ENCODE measurements at places on chromosomes 1 and 21.

DNA sequence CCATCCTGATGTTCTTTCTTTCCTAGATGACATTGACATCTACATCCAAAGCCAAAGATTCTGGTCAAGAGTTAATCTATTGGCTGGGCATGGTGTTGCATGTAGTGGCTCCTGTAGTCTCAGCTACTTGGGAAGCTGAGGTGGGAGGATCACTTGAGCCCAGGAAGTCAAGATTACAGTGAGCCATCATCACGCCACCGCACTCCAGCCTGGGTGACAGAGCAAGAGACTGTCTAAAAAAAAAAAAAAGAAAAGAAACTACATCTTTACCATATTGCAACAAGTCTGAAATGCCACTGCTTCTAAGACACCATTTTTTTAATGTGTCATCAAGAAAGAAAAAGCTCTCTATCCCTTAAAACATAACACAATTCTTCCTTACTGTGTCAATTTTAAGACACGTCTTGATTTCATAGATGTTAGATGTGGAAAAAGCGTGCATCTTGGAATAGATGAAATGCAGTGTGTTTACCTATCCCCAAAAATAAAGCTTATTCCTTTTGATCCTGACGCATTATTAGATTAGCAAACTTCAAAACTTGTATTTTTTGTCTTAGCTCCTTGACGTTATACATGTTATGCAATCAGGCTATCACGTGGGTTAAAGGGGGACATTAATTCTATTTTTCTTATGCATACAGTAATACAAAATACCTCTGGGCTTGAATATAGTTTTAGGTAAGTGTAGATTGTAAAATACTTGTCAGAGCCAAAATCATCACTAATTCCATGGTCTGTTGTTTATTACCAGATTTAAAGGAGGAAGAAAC lies 46.3 kb downstream of the ELAPOR1 start:
- no peak for DNase-seq

GRCh38 chr1:211734791-211735190 lies 59.4 kb upstream of the NEK2 start:
- DNase-seq, result peak; percentile 34

GRCh38 chr1:215872658-215873057 lies 305.6 kb downstream of the KCTD3 start:
- DNase-seq, result no peak

DNA sequence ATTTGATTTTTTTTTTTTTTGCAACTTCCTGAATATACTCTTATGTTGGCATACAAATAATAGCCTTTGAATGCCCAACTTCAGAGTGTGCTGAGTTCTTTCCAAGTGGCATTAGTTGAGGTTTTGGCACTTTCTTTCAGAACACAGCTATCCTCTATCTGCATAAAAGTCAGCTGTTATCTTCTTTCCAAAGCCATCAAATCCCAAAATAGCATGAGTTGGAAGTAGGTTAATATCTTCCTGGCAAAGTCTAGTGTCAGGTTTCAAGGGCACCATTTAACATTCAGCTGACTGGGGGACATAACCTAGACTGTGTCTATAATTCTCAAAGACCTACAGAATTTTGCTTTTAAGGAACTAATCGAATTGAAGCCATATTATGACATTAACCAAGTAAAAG lies 223.9 kb downstream of the PLPP3 start:
- peak; percentile 25 for DNase-seq

- DNase-seq, result no peak
These were observed at the start of gene GJA4 for GRCh38 chr1:34792868-34793727. GJA4 (plus strand) TSS chr1:34792999; CDS start chr1:34794214, 1,215 bp downstream.

- DNase-seq, result no peak
These were observed 92.8 kb upstream of the CHRM3 start for GRCh38 chr1:239293350-239294110.

DNA sequence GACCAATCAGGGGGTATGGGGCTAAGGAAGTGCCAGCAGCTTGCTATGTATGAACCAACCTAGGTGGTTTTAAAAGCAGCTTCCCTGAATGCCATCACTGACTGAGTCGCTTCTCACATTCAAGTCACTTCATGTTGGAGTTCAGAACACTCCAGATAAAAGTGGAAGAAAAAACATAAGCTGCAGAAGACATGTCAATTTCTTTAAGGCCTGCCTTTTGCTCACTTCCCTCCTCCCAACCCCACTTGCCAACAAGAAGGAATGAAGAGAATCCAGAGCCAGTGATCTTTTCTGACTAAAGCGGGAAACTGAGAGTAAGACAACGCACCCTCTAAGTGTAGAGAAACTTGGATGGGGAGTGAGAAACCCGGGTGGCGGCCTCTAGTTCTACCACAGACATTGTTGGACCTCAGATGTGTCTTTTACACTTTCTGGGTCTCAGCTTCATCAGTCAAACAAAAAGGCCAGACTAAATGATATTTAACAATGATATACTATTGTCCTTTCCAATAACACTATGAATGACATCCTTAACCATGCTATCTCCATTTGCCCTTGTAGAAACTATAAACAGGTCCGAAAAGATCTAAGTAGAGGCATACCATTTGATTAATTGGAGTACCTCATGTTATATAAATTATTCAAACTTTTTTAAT lies 54.1 kb downstream of the LUZP1 start:
- DNase-seq, result no peak

DNA sequence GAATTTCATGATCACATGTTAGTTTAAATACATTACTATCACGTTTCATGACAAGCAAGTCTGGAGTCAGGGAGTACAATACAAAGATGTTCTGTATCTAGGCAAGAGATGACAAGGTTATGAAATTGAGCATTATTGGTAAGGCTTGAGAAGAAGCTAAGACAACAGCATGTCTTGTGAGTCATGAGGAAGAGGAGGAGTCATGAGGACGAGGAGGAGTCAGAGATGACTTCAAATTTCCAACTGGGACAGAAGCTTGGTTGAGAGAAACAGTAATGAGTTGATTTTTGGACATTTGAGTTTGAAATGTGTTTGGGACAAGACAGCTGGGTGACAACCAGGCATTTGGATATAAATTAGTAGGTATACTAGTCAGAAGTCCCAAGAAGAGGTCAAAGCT lies 4.3 kb upstream of the UBE2U start:
- peak; percentile 6 for DNase-seq

DNA sequence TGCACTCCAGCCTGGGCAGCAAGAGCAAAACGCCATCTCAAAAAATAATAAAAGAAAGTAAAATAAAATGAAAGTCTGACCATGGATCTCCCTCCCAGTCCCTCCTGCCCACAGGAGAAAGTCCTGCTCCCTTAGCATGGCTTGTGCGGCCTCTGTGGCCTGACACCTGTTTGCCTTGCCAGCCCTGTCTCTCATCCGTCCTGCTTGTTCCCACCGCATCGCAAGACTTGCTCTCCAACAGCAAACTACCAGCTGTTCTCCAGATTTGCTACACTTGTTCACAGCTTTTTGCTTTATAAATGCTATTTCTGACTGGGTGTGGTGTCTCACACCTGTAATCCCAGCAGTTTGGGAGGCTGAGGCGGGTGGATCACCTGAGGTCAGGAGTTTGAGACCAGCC lies 2.7 kb downstream of the ETV3L start:
- DNase-seq, result no peak
